Activated T-helper 2 cell treated with anti-CD3 and anti-CD28 coated beads, Interferon-gamma antibody, Interleukin-2, Interleukin-4, amounts not matched to agents 10 μg/mL and 5 μg/mL and 100 μg/mL, durations not matched to agents 14 hours and 24 hours and 36 hours (primary cell): ENCODE measurements at places on chromosomes 4 and X.

GRCh38 chr4:8644461-8644891 lies 51.9 kb downstream of the CPZ start:
- no peak for DNase-seq

DNA sequence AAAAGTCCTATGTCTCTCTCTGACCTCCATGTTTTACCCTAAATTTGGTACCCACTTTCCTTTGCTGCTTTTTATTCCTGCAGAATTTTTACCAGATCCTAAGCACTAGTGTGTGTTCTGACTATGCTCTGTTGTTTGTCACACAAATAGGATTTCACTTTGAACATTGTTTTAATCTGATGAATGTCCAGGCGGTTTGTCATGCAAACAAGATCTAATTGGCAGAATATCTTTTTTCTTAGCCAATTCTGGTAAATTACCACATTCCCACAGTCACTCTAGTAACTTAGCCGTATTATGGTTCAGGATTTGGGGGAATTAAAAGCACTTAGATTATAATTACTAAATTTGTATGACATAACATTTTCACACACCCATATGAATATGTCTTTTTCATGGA lies 557.2 kb upstream of the BOD1L1 start:
- no peak for DNase-seq

DNA sequence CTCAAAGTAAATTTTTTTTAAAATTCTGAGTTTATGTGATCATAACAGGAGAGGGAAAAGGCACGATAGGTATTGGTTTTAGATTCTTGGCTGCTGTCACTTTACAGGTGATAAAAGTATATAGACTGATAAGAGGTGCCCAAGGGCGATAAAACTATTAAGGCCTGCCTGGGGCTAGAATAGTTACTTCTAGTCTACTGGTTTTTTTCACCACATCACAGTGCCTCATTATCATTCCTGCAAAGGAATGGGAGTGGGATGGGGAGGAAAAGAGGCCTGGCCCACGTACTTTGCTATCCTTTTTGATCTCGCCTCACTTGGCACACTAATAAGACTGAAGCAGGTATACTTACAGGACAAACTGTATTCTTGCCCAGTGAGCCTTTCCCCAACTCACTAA lies 46.6 kb downstream of the CXorf58 start:
- no peak for DNase-seq

- DNase-seq: no peak
These were observed 121.6 kb upstream of the STK26 start for GRCh38 chrX:131901546-131901945.

DNA sequence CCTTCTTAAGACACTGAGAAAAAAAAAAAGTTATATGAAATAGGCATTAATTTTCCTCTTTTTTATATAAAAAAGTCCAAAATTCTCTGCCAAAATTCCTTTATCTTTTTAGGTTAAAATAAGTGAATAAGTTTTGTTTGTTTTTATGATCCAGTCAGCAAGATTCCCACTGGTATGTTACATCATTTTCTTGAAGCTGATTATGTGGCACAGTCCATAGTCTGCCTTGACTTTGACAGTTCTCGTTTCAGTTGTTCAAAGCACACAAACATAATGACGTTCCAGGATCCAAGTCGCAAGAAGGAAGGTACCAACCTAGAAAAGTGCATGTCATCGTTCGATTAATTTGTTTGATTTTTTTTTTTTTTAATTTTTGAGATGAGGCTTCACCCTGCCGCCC lies 9.1 kb downstream of the UCP1 start:
- no peak for DNase-seq

- no peak for DNase-seq
These were observed 25.2 kb downstream of the BMX start for GRCh38 chrX:15525664-15526416.

DNA sequence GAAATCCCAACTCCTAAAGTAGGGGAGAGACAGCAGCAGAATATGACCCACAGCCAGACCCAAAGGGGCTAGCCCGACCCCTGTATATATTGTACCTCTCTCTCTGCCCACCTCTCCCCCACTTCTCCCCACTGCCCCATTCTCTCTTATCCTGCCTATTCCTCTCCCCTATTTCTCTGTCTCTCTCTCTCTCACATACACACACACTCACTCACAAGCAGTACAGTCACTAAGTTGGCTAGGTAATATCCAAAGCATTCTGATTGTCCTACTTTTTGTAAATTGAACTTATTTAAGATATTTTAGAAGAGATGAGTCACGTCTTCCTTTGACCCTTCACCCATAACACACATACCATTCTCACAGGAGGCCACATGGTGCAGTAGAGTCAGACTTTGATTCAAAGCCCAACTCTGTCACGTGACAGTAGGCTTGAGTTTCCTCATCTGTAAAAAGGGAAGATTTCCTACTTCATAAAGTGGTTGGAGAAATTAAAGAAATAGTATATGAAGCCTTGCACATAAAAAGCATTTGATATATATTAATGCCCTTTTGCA lies 29.5 kb downstream of the SRPX2 start:
- DNase-seq: no peak

- no peak for DNase-seq
These were observed 12.1 kb downstream of the ELF4 start for GRCh38 chrX:130098210-130098552.

- no peak for DNase-seq
These were observed 48.6 kb upstream of the MCUB start for GRCh38 chr4:109511414-109511813.

DNA sequence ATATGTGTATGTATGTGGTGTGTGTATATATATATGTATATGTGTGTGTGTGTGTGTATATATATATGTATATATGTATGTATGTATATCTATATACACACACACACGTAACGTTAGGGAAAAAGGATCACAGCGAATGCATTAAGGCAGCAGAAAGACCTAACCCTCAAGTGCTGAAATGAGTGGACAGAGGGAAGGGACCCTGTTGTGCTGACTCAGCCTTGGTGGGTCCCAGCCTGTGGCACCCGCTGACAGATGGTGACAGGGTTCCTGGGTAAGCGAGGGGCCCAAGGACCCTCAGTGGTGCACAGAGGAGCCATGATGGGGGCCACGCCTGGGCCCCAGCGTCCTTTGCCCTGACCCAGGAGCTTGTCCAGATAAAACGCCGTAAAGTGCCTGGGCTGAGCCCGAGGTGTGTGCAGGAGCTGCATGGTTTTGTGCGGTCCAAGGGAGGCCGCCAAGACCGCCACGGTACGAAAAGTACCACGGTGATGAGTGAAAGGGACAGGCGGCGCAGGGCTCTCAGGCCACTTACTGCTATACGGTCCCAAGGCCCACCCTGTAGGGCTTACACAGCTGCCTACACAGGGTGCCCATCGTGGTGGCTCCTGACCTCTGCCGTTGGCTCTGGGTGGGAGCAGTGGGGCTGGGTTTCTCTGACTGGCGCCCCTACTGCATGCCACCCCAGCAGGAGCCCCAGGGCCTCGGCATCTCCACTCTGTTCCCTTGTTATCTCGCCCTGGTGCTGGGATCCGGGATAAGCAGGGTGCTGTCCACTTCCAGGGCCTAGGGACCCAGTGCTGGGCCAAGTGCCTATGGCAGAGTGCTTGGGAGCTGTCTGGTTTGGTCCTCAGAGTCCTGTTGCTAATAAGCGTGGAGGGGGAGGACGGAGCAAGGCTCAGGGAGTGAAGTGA lies 10.0 kb downstream of the SH3BP2 start:
- no peak for DNase-seq

- no peak for DNase-seq
These were observed 1174.0 kb downstream of the RAPGEF2 start for GRCh38 chr4:160276785-160277325.
